ENCODE measurements at places on chromosomes 5 and 9.
A peak's percentile ranks its signal among the peaks of the same experiment; 100 is the strongest.

DNA sequence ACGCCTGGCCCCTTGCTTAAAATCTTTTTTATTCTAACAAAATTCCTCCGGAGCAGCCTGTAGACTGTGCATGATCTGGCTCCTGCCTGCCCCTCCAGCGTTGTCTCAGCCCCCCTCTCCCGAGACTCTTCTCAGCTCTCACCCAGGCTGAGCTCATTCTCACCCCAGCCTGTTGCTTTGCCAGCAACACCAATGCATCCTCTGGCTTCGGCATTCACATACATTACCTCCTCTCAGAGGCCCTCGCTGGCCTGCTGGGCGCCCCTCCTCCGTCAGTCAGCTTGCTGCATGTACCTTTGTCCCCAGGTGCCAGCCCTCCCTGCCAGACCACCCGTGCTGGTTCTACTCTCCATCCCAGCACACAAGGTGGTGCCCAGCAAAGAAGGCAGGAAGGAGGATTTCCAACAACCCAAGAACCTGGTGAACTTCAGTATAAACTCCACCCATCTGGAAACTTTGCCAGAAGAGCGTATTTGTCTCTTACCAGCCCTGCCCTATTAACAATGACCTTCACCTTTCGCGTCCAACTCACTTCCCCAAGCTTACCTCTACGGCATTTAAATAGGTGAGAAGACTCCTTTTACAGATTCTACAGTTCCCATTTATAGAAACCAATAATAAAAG is 35.0 kb downstream of the MYO10 start:
- no peak for DNase-seq

DNA sequence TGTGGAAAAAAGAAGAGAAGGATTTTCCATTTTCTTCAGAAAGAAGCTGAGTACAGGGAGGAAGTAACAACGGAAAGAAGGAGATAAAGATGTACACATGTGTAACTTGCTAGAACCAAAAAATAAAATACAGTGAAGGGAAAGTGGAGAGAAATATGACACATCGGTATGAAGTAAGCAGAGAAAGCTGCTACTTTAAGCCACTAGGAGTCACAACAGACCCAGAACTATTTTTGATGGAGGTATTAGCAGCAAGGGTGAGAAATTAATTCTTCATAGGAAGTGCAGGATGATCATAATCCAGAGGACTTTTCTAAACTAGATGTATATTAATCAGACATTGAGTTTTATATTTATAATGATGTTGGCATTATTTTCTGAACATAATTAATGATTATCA is 88.5 kb downstream of the FAM174A start:
- DNase-seq, result peak; percentile 49

DNA sequence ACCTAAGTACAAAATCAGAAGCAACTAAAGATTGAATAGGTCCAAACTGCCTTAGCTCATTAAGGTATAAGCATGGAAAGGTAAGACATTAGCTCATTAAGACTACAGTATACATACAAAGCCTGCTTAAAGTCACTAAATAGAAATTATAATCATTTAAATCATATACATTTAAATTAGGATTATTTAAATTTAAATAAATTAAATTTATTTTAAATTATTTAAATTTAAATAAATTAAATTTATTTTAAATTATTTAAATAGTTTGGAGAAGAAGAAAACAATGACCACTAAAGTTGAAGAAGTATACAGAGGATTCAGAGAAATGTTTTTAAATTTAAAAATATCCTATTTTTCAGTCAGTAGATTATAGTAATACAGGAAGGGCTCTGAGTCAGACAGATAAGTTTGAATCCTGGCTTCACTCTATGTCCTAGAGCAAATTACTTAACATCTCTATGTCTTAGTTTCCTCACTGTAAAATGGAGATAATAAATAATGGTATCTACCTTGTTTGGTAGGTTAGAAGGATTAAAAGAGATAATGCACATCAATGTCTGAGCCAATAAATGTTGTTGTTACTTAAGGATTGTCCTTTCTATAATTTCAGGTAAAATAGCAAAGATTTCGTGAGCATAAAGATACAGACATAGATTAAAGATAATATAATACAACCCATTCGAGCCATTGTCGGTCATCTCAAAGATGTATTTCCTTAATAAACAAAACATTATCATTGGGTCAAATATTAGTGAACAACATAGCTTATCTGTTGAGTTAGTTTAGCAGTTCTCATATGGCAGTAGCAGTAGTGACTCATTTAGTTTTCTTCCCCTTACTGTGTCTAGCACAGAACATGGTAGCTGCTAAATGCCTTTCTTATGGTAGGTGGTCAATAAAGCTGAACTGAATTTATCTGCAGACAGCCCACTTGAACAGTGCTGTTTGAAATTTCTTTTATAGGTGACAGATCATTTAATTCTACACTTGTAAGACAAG is 100.6 kb downstream of the KIAA0825 start:
- DNase-seq, result no peak

- peak; percentile 51 for DNase-seq
Measured at GRCh38 chr9:4116723-4117460, 183.0 kb downstream of the GLIS3 start.

- no peak for DNase-seq
Measured at GRCh38 chr5:142845402-142845921, 75.3 kb downstream of the ARHGAP26 start.

- DNase-seq, result no peak
Measured at GRCh38 chr5:8192840-8193239, 323.9 kb downstream of the MTRR start.

DNA sequence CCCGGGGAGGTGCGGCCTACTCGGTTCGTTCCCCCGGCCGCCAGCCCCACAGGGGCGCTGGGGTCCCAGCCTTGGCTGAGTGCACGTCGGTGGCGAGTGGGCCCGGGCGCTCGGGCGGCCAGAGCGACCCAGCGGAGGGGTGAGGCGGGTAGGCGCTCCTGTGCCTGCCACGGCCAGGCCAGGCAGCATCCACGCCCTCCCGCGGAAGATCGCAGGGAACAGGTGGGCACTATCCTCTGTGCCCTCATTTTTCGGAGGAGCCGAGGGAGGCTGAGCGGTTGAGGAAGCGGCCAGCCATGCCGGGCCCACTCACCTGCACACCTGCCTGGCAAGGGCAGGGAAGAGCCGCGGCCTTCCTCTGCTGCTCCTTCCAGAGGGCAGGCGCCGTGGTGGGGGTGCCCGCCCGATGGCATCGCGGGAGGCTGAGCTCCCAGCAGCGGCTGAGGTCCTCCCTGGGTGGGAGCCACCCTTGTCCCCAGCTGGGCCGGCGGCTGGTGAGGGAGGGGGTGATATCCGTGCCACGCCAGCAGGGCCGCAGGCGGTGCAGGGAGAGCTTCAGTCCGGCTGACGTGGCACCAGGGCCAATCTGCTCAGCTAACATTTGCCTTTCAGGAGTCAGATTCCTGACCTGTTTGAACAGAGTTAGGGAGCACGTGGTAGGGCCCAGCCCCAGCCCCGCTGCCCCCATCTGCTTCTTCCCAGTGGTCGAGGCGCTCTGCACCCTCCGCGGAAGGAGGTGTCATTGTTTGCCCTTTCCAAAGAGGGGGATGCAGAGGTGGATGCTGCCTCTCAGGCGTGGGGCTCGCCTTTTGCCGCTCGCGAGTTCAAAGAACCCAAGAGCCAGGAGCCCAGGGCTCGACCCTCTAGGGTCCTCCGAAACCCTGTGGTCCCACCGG is 1.6 kb upstream of the SEC16A start:
- peak; percentile 40 for DNase-seq

DNA sequence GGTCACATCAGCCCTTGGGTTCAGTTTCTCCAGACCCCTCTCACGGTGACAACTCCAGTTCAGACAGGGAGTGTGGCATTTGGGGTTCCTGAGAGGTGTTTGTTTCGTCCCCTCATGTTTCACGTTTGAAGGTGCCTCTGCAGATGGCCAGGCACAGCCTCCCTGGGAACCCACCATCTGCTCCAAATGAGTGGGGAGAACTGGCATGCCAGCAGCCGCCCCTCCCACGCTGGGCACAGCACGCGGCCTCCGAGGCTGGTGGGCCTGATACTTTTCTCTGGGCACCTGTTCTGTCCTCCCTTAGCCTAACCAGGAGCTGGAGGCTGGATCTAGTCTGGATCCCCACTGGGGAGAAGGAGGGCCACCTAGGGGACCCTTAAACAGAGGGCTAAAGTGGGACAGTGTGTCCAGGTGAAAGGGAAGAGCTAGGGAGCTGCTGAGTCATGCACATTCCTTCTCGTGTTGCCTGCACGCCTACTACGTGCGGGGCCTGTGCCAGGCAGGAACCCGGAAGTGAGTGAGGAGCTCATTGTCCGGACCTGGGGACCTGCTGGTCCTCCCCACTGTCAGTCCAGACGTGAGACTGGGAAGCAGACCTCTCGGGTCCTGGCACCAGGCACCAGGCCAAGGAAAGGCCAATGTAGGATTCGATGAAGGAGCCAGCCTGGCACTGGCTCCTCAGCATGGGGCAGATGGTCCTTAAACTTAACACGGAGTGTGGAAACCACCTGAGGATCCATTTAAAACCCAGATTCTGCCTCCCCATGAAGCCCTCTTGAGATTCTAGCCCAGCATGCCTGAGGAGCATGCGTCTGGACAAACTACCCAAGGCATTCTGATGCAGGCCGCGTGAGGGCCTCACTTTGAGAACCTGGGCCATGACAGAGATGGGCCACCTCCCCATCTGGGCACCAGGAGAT is 11.7 kb downstream of the DNM1 start:
- no peak for DNase-seq

All from ACHN (cell line).